GM19239 (cell line): ENCODE measurements at places on chromosomes 11 and 22.

GRCh38 chr11:129546266-129546665 lies 170.6 kb downstream of the BARX2 start:
- no peak for DNase-seq

GRCh38 chr11:59423835-59424234 lies 2.4 kb downstream of the OR5A2 start:
- DNase-seq = no peak

DNA sequence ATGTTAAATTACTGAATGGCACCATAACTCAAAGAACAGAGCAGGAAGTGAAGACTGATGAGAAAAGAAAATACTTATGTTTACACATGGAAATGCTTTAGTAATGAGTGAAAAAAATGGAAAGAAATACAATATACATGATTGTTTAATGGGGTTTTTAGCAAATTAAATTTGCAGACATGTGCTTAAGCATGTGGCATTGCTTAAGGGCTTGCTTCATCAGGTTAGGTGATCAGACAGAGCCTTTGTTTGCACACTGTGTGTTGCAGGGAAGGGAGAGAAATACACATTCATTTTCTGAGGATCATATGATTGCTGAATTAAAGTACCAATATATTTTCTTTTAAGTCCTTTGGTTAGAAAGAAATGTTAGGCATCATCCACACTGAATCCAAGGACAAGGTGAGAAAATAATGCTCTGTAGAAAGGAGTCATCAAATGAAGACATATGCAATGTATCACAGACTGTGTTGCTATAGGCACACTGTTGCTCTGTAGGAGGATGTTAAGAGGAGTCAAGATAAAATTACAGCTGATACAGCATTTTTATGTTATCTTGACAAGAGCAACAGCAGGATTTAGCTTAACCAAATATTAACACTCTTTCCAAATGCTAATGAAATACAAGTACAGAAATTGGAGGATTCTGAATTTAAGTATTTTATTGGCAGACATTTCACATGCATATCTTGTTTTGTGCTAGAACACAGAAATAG lies 23.4 kb upstream of the ARHGAP20 start:
- DNase-seq = no peak

DNA sequence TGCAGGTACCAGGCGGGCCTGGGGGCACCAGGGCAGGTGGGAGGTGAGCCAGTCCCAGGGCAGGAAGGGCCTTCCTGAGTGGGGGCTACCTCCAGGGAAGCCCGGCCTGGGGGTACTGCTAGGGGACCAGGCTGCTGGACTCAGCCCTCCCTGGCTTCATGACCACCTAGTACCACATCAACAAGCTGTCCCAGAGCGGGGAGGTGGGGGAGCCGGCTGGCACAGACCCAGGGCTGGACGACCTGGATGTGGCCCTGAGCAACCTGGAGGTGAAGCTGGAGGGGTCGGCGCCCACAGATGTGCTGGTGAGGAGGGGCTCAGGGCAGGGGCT lies 6.7 kb downstream of the TRPT1 start:
- DNase-seq = no peak

GRCh38 chr22:27792452-27793161 lies 8.9 kb downstream of the MN1 start:
- DNase-seq = no peak

DNA sequence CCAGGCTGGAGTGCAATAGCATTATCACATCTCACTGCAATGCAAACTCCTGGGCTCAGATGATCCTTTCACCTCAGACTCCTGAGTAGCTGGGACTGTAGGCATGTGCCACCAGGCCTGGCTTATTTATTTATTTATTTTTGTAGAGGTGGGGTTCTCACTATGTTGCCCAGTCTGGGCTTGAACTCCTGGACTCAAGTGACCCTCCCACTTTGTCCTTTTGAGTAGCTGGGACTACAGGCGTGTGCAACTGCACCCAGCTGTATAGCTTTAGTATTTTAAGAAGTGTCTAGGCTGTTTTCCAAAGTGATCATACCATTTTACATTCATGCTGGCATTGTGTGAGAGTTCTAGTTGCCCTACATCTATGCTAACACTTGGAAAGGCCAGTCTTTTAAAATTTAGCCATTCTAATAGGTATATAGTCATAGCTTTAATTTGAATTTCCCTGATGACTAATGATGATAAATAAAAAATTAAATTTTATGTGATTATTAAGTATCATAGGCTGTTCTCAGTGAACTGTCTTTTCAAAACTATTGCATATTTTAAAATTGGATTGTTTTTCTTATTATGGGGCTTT lies 96.9 kb downstream of the TMEM135 start:
- no peak for DNase-seq

- DNase-seq = no peak
These were observed 655.2 kb downstream of the TBC1D22A start for GRCh38 chr22:47417699-47418098.

- DNase-seq = no peak
These were observed 1529.8 kb downstream of the FAM181B start for GRCh38 chr11:81203876-81204275.

GRCh38 chr22:44752285-44753188 lies at the start of gene ARHGAP8:
Gene ARHGAP8 (plus strand): TSS chr22:44752575. CDS start chr22:44786528, 33,953 bp downstream.
- no peak for DNase-seq

GRCh38 chr11:116929414-116930090 lies 92.1 kb upstream of the APOA1 start:
- DNase-seq = no peak

DNA sequence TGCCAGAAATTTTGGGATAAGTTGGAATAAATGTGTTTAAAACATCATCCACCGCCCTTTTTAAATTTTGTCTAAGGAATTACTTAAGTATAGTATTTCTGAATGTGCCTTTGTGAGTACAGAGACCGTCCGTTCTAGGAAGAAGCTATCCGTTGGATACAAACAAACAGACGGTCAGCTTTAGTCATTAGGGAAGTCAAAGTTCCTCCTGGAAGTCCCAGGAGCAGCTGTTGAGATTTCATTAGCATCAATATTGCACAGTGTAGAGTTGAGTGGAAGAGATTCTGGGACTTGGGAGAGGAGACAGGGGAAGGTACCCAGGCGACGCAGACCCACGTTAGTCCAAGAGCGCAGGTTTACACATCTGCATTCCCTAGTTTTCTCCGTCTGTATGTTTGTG lies 15.7 kb upstream of the ADSL start:
- DNase-seq = no peak

- no peak for DNase-seq
These were observed 19.0 kb upstream of the SMIM35 start for GRCh38 chr11:118105657-118106305.

GRCh38 chr22:32676191-32676590 lies 125.3 kb upstream of the TIMP3 start:
- no peak for DNase-seq

DNA sequence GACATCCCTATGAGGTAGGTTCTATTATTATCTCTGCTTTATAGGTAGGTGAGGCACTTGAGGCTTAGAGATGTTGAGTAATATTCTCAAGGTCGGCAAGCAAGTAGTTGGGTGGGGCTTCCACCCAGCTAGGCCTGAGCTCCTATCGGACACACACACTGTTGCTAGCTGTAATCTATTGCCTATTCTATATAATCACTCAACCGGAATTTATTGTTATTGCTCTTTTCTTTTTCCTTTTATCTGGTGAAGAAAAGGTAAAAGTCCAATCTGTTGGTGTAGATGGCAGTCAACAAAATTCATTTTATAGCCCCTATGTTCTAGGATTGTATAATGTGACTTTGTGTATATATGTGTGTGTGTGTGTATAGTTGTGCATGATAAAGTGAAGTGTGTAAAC lies 3.4 kb downstream of the OR9Q2 start:
- no peak for DNase-seq

DNA sequence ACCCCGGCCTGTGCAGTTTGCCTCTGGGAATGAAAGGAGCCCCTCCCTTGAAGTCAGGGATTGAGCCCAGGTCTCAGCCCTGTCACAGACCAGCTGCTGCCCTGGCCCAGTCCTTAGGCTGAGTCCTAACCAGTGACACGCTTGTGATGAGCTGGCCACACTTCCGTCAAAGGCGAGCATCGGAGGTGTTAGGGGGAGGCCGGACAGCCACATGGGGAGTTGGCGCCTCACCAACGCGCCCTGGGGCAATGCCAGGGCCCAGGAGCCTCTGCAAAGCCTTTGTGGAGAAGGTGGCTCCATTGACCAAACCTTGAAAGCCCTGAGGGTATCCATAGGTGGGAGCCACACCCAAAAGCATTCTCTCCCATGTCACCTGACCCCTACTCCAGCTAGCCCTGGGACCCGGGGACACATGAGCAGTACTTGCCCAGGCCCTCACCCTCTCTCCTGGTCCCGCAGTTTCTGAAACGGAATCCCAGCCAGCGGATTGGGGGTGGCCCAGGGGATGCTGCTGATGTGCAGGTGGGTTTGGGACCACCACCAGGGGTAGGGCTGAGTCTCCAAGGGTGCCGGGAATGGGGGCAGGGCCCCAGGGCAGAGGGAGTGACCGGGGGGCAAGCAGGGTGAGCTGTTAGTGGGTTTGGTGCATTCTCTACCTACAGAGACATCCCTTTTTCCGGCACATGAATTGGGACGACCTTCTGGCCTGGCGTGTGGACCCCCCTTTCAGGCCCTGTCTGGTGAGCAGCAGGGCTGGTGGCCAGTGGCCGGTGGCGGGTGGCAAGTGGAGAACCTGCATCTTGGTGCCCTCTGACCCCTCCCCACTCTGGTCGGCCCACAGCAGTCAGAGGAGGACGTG lies 3.7 kb downstream of the PTPRCAP start:
- no peak for DNase-seq

DNA sequence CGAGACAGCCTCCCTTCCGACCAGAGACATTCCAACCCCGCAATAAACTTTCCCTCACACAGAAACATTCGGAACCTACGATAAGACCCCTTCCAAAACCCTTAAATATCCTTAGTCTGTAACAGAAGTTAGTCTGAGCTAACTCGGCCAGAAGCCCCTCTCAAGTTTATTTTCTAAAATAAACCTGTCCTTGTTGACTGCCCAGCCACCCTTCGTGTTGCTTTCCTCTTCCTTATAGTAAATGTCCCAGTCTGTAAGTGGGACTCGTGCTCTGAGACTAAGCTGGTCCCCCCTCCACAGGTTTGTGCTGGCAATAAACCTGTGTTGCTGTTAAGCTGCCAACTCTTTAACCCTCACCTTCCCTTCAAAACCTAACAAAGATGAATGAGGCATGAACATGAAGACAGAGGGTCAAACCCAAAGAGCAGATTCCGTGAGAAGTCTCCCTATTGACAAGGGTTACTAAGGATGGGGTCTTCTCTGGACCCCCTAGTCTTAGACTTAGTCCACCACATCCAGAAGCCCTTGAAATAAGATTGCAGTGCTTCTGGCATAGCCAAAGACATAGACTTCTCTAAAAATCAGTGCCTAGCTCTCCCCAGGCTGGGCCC lies 18.2 kb downstream of the MIF start:
- no peak for DNase-seq

DNA sequence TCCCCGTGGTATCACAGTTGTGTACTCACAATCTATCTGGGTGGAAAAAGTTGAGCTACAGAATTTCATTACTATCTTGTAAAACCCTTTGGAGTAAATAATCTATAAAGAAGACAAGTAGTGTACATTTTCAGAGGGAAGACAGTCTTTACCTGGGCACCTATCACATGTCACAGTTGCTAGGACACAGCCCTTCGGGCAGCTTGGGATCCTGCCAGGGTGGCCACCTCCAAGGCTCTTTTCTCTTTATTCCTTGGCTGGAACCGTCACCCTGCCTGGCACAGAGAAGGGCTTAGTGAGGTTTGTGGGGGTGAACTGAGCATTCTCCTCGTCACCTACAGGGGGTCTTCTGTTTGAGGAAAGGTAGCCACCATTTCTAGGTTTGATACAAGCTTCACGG lies 23.6 kb downstream of the LRRC74B start:
- no peak for DNase-seq

DNA sequence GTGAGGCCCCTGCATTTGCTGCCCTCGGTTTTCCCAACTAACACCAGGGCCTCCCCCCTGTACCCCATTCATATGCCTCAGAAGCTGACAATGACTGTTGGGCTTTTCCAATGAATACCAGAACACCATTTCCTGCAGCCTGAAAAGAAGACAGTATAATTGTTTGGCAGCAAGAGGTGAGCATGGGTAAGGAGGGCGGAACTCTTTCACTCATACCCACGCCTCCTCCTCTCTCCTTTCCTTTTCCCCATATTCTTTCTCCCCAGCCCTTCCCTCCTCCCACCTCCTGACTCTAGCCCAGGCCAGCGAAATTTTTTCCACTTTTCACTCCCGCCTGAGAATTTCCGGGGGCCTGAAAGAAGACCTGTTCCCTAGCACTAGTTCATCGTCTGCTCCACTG lies 58.0 kb upstream of the CHST1 start:
- DNase-seq = no peak
